CD4-positive, alpha-beta T cell (primary cell): ENCODE measurements at places on chromosomes 5 and 9. TPM values are rescaled to one million over a fixed set of nuclear protein-coding genes. Genes with fewer than 3 reads are reported as not detected.

DNA sequence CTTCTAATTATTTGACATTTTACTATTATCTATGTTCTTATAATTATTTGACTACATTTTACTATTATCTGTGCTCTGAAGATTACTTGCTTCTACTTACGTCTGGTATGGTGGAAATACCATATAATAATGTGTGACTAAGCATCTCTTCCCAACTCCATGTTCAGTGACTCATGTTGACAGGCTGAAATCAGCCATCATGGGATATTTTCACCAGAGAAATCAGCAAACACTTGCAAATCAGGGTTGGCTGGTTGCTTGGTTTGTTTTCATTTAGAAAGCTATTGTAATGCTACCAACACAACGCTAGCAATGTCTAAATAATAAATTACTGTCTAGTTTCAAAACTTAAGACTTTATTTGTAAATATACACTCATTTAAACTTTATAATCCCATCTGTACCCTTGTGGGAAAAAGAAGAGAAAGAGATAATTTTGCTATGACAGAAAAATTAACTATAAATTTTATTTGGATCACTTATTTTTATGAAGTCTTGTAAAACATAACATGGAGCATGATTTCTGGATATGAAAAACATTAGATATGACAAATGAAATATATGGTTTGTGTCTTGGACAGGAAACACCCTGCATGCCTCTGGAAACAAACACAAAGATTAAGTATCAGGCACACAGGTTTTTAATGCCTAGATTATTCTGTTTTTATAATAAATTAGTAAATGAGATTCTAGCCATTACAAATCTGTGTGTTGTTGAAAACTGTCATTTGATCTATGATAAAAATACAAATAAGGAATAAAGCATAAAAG lies 337.6 kb downstream of the BNC2 start:
- no peak for DNase-seq

DNA sequence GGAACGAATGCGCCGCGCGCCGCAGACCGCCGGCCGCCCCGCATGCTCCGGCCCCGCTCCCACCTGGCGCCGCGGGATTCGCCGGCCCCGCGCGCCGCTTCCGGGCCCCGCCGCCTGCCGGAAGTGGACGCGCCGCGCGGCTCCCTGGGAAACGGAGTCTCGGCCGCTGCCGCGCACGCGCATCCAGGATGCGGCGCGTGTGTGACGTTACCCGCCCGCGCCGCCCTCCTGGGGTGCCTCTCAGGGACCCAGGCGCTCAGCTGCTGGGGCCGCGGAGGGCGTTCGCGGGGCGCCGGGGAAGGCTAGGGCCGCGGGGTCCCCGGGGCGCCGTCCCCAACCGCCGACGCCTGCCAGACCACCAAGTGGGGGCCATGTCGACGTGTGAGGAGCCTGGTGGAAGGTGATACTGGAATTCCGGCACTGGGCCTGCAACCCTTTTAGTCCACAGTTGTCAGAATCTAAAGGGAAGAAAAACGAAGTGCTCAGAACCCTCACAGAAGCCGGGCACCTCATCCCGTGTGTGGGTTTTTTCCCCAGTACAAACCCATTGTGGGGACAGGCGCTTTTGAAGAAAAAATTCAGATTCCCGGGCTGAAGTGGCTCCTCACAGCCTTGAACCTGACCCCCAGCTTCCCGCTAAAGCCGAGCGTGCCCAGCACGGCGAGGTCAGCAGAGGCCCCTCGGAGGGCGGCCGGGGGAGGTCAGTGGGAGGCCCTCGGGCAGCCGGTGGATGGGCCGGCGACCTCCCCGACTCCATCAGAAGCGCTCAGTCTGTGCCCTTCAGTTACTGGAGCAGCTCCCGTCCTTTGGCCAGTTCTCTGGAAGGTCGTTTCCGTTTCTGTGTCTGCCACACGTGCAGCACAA lies at the start of gene CLPTM1L:
CLPTM1L (minus strand) TSS at position 125 of the 864 bp plus-strand sequence. CDS start 258 bp downstream, outside the sequence.
- peak; percentile 96 for DNase-seq

GRCh38 chr5:56175488-56175887 lies 57.6 kb downstream of the ANKRD55 start:
- DNase-seq, result no peak

- DNase-seq, result no peak
These were observed 87.7 kb downstream of the FSTL4 start for GRCh38 chr5:133524666-133525065.

DNA sequence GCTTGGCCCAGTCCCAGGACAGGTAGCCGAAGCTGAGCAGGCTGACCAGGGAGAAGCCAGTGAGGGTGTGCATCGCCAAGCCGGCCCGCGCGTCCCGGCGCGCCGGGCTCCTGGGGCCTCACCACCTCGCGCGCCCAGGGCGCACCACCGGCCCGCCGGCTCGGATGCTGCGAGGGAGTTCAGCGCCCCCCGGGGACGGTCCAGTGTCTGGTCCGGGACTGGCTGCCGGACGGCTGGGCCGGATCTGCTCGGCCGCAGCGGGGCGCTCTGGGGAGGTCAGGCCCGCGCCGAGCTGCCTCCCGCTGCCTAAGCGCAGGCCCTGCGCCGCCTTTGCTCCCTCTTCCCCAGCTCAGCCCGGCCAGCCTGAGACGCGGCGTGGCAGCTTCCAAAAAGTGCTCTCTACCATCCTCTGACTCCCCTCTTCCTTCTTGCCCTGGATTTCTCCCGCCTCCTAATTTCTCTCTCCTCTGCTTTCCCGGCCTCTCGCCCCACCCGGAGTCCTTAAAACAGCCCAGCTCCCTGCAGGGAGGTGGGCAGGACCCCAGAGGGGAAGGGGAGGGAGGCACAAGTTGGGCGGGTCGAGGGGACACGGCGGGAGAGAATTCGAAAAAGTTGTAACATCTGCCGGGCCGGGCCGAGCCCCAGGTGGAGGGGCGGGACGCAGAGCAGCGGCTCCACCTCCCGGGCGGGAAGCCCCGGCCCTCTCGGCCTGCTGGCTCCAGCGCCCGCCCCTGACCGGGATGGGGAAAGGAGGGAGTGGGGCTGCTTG lies at the start of gene ARSI:
ARSI (minus strand) TSS at position 605 of the 769 bp plus-strand sequence; CDS start at position 73, 532 bp downstream.
- no peak for DNase-seq

- no peak for DNase-seq
These were observed 55.1 kb downstream of the MPDZ start for GRCh38 chr9:13224366-13224765.

GRCh38 chr9:3138231-3139229 lies 294.6 kb upstream of the PUM3 start:
- no peak for DNase-seq

GRCh38 chr5:54276048-54276447 lies 34.3 kb downstream of the ARL15 start:
- DNase-seq, result no peak

DNA sequence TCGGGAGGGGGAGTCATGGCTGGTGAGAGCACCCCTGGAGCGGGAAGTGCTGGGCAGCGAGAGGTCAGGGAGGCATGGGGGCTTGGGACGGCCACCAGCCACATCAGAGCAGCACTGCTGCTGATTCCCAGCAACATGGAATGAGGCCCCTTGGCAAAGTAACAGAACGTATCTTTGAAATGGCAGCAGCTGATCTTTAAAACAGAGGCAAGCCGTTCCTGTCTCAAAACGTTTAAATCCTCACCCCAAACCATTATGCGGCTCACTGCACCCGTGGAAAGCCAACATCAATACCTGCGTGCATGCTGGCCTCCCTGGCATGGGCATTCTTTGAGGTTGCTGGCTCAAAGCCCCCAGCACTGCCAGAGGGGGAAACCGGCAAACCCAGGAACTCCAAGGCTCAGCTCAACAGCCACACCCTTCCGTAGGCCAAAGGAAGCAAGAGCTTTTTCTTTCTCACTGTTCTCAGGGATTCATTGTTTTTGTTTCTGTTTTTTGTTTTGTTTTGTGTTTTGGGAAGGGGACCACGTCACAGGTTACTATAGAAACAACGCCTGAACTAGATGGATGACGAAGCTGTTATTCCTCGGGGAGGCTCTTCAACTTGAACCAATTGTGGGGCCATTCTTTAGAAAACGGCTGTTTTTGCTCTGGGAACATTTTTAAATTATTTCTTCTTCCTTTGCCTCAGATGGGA lies 28.1 kb upstream of the OBP2B start:
- DNase-seq, result no peak

The CSF1R gene
- 0.45 TPM for total RNA-seq

The SHC3 gene
- total RNA-seq, result not detected

The PDGFRB gene
- not detected for total RNA-seq
